ENCODE measurements at places on chromosomes 16 and 17. TPM values are rescaled to one million over a fixed set of nuclear protein-coding genes. Genes with fewer than 3 reads are reported as not detected.

DNA sequence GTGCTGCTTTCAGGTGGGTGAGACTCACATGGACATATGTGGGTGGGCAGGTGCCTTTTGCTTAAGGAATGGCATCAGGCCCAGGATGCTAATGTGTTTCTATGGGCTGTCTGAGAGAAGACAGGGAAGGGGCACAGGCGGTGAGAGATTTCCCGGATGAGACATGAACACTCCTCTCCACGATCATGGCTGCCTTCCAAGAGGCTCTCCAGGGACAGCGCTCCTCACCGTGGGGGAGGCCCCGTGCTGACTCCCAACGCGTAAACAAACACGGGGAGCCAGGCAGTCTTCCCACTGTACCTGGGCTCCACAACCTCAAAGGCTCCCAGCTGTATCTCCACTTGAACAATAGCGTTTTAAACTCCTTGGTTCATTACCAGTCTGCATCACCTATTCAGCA, 42.8 kb downstream of the CDK5R1 start:
- DNase-seq = no peak

- no peak for DNase-seq
Measured at GRCh38 chr17:1690544-1691221, 6.0 kb upstream of the PRPF8 start.

DNA sequence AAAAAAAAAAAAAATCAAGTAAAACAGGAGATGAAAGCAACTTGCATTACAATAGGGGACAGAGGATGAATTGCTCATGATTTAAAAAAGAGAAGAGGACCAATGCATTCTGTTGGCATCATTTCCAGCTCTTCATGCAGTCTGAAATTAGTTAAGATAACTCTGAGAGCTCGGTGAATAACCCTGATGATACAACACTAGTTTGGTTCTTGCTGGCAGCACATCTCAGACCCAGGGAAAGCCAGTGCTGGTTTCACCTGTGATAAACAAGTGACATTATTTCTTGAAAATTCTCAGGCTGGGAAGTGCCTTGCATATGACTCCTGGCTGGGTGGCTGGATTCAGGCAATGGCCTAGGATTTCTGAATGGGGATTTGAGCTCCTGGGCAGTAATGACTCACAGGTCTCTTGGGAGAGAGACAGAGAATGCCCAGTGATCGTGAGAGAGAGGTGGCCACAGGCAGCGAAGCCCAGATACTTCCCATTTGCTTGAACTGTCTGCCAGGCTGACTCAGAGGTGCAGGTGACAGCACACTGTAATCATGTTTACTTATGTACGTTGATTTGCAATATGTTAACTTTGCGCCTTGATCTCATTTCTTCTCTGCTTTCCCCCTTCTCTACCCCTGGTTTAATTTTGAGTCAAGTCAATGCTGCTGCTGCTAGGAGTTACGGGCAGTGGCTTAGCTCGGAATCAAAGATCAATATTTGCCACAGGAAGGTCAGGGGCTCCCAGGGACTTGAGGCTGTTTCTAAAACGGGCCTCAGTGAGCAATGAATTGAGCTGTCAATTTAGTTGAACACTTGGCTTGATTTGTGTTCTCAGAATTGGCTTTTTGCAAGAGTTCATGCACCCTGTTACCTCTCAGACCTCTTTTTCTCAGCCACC, 27.1 kb downstream of the ARSG start:
- no peak for DNase-seq

DNA sequence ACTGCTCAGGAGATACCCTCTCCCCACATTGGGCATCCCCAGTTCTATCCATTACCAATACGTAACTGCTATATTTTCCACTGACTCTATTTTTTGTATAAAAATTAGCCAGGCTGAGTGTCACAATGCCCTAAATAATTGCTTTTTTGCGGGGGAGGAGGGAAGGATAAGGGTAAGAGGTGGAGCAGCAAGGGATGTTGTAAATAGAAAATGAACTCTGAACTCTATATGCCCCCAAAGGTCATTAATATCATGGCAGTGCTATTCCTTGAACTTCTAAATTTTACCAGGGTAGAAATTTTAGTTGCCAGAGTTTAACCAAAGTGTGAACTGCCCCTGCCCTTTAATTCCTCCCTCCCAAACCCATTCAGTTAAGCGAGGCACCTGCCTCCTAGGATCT, 118.7 kb downstream of the SKAP1 start:
- DNase-seq = no peak

- DNase-seq = no peak
Measured at GRCh38 chr16:12410837-12411490, 392.7 kb downstream of the CPPED1 start.

- DNase-seq = no peak
Measured at GRCh38 chr17:39822051-39822451, 42.1 kb downstream of the IKZF3 start.

DNA sequence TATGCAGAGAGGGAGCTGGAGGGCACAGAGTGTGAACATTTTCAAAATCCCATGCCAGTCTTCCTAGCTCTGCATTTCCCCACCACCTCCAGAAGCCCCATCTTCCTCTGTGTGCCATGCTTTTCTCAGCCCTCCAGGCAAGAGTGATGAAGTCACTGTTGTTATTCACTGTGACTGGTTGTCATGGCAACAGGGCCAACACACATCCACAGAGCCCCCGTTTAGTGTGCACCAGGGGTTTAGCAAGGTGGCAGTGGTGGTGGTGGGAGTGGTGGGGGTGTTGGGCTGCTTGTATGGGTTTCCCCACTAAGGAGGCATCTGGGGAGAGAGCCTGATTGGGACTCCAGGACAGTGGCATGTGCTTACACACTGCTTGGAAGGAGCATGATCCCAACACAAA, 309.9 kb upstream of the ASIC2 start:
- peak; percentile 66 for DNase-seq

GRCh38 chr17:42325026-42325425, 36.7 kb downstream of the STAT5A start:
- DNase-seq = no peak

DNA sequence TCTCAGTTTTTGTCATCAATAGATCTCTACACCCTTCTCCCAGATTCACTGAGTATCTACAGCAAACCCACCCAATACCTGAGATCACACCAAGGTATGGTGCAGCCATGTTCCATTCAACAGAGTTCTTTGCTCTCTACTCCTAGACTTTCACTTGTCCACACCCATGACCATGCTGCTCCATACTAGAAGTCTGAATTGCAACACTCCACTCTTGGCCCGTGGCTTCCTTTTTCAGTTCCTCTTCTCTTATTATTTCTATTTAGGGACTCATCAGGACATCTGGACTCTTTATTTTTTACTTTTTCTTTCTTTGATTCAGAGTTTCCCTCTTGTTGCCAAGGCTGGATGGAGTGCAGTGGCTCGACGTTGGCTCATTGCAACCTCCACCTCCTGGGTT, 37.1 kb downstream of the YWHAE start:
- DNase-seq = no peak

DNA sequence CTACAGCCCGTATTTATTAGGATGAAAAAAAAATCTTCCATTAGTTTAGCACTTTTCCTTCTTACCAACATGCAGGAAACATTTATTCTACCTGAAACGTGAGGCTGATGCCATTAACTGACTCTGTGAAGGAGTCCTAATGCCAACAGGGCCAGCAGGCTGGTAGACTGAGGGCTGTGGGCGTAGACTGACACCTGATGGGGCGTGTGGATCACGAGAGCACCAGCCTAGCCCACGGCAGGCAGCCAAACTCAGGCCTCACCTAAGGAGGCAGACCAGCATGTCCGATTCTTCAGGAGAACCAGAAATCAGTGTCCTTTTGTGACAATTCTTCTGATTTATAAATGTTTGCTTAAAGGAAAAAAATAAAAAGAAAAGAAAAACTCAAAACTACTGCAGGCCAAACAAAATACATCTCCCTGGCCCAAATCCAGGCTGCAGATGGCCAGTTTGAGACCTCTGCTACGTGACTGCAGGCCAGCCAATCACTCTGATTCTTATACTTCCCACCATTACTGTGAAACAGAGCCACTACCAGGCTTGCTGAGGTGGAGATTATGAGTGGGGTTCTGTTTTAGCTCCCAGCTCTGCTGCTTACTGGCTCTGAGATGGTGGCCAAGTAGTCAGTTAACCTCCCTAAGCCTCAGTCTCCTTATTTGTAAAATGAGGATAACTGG, 66.5 kb downstream of the GNAO1 start:
- DNase-seq = no peak

- DNase-seq = no peak
Measured at GRCh38 chr17:45018514-45018847, 33.0 kb downstream of the DCAKD start.

- DNase-seq = no peak
Measured at GRCh38 chr17:40373324-40373723, 8.8 kb upstream of the GJD3 start.

- no peak for DNase-seq
Measured at GRCh38 chr16:50642349-50642748, 38.8 kb downstream of the SNX20 start.

- DNase-seq = no peak
Measured at GRCh38 chr16:21302898-21303528, 24.9 kb upstream of the CRYM start.

DNA sequence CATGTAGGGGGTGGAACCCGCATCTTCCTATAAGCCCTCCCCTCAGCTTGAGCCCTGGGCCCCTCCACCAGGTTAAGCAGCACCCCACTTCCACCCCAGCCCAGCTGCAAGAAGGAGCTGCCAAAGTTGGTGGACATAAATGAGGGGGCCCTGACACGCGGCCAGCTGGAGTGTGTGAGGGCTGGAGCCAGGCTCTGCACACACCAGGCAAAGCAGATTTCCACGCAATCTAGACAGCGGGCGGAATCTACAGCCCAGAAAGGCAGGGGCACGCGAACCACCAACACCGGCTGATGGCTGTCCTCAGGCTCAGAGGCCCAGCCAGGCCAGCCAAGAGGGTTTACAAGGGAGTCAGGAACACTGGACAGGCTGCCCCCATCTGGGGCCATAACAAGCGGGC, 171.2 kb downstream of the ZNF423 start:
- no peak for DNase-seq

DNA sequence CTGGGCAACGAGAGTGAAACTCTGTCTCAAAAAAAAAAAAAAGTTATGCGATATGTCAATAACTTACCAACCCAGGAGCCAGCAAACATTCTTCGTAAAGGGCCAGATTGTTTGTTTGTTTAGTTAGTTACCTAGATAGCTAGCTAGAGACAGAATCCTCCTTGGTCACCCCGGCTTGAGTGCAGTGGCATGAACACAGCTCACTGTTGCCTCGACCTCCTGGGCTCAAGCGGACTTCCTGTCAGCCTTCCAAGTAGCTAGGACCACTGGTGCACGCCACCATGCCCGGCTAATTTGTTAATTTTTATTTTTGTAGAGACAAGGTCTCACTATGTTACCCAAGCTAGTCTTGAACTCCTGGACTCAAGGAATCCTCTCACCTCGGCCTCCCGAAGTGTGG, 113.0 kb downstream of the LITAF start:
- no peak for DNase-seq

GRCh38 chr16:85566561-85567100, 46.5 kb upstream of the GSE1 start:
- peak; percentile 88 for DNase-seq

GRCh38 chr16:75236736-75237397, 14.6 kb downstream of the BCAR1 start:
- no peak for DNase-seq

- no peak for DNase-seq
Measured at GRCh38 chr17:80647746-80648145, 103.1 kb downstream of the RPTOR start.

Gene WNT9B
- total RNA-seq = 0.33 TPM

Gene OTOP2
- total RNA-seq = not detected

Gene CDK5R1
- total RNA-seq = 10.6 TPM

Gene UMOD
- total RNA-seq = not detected

Gene CCDC154
- 2.2 TPM for total RNA-seq

Gene PRSS27
- 4.8 TPM for total RNA-seq

Gene CCL1
- total RNA-seq = not detected

Gene KIF19
- 2.4 TPM for total RNA-seq

All from endodermal cell (in vitro differentiated cells).